ENCODE measurements at places on chromosomes 7 and 10.

DNA sequence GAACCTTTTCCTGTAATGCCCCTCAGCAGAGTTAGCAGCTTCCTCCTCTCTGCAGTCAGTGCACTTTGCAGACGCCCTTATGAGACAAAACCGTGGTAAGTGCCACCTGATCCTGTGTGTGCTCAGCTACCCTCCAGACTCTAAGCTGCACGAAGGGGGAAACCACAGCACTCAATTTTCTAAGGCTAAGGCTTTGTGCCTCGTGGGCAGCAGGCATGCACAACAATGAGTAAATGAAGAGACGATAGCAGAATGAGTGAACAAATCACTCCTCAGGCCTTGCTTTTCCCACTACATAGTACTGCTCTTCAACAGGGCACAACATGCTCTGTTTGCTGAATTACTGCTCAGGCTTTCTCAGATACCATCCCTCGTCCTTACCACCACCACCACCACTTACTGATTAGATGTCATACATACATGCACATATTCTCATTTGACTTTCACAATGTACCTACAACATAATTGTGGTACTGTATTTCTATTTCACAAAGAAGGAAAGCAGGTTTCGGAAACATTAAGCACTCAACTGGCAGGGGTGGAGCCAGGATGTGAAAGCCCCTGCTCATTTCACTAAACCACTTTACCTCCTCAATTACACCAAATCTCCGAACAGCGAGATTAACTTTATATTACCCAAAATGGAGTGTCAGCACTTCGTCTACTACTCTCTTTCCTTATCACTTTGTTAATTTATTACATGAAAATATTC lies 85.4 kb downstream of the ICA1 start:
- DNase-seq, result no peak

GRCh38 chr10:93058139-93058538 lies 2.5 kb upstream of the CYP26C1 start:
- DNase-seq, result no peak

DNA sequence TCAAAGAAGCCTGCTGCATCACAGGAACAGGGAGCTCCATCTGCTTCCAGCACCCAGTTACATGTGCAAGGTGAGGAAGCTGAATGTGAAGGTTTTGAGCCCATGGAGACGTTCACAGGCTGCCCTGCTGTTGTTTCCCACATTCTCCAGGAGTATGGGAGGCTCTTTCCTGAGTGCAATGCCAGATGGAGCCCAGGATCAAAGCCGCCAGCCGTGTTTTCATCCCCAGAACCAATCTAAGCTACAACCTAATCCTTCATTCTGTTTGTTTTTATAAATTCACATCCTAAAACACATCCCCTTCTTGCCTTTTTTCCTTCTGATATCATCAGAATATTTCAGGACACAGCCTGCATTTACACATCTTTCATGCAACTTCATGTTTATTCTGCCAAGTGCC lies 98.9 kb upstream of the PRR15 start:
- DNase-seq, result no peak

DNA sequence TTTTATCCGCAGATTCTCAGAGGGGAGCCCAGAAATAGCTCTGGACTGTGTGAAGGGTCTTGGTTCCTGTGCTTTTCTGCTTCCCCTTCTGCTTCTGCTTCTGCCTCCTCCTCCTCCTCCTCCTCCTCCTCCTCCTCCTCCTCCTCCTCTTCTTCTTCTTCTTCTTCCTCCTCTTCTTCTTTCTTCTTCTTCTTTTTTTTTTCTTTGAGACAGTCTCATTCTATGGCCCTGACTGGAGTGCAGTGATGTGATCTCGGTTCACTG lies 11.6 kb downstream of the PDZD7 start:
- no peak for DNase-seq

GRCh38 chr10:102450374-102451104 lies 804 bp downstream of the C10orf95 start:
- DNase-seq, result no peak

DNA sequence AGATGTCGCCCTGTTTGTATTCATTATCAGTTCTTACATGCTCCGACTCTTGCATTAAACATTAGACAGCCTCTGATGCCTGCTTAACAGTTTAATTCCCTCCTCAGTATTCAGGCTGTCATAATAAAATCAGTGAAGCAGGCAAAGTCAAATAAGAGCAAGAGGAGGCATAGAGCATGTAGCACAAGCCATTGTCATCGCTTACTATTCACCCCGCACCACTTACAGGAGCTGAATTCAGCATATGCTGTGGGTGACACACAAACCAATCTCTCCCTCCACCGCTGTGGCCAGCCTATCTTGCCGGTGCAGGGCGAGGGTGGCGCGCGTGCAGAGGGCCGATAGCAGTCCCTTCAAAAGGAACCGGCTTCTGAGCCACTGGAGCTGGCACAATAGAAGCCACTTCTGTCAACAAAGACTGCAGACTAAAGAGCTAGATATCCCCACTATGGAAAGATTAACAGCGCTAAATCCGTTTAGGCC lies 433.2 kb upstream of the MGMT start:
- DNase-seq, result no peak

DNA sequence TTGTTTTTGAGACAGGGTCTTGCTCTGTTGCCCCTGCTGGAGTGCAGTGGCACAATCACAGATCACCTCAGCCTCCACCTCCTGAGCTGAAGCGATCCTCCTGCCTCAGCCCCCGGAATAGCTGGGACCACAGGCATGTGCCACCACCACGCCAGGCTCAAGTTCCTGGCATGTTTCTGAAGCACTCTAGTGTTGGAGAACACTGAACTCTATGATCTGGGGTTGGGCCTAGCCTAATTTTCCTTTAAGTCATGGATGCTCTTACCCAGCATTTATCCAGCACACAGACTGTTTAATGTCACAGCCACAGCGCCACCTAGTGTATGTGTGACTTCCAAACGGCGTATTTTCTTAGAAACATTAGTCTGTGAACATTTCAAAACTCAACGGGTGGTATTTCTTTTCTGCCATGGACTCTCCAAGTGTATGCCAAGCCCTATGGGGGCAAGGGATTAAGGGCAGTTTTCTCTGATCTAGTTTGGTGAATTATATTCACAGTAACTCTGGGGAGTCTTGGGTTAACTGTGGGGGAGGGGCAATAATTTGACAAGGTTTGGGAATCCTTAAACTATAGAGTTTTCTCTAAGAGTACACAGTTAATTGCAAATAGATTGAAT lies 91.8 kb downstream of the CREM start:
- DNase-seq, result peak; percentile 81

- DNase-seq, result no peak
These were observed 364.8 kb downstream of the SFMBT2 start for GRCh38 chr10:7045891-7046599.

GRCh38 chr10:122102146-122102868 lies 113.3 kb downstream of the TACC2 start:
- no peak for DNase-seq

DNA sequence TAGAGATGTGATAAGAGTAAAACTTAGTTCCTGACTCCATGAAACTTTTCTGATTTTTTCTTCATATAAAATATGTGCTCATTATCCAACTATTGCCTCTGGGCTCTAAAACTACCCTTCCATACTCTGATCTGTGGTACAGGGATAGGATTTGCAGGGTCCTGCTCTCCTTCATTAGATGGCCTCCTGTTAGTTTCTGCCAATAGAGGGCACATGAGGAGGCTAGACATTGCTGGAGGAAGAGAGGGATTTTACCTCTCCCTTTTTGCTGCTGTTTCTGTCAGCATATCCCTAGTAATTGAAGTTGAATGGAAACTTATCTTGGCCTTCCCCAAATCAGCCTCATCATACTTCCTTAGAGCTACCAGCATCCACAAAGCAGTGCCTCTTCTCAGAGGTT lies 269.4 kb downstream of the NXPH1 start:
- no peak for DNase-seq

- DNase-seq, result no peak
These were observed 334.0 kb downstream of the WDR37 start for GRCh38 chr10:1390200-1390599.

DNA sequence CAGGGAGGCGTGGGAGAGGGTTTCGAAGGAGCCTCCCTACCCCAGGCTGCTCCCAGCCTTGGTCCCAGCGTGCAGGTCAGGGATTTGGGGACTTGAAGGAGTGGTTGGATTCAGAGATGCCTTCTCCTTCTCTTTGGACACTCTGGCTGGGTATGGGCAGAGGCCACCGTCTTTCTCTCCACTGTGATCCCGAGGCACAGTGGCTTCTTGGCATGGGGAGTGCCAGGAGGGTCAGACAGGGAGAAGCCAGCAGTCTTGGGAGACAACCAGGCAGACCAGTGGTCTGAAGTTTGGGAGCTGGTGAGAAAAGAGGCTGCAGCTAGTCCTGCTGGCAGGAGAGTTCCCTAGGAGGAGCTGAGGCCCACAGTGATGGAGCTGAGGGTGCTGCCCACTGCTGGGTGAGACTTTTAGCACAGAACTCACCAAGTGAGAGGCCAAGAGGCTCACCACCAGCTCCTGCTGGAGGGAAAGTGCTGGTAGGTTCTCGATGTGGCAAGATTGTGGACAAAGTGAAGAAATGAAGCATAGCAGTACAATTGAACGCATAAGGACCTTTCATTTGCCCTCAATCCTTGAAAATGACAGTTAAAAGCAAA lies 35.2 kb upstream of the WDFY4 start:
- DNase-seq, result no peak

GRCh38 chr7:159148430-159149395 lies 4.0 kb upstream of the VIPR2 start:
- DNase-seq, result no peak

DNA sequence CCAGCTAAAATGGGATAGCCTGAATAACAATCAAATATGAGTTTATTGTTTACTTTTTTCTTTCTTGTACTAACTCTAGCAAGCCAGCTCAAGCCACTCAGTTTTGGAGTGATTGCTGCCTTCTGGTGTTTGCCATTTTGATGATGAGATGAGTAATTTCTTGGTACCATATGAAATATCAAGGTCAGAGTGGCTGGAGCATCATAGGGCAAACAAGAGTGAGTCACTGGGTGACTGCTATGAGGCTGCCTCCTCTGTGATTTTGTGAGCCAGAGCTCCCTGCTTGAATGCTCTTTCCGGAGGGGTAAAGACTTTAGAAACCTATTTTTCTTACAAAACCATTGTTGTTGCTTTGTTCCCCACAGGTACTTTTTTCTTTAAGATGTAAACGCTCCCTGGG lies 295.6 kb downstream of the PRKG1 start:
- peak; percentile 20 for DNase-seq

- DNase-seq, result peak; percentile 43
These were observed 162.2 kb downstream of the ARHGAP21 start for GRCh38 chr10:24561453-24561852.

- DNase-seq, result peak; percentile 42
These were observed 33.5 kb downstream of the DPY19L1 start for GRCh38 chr7:35003679-35004303.

DNA sequence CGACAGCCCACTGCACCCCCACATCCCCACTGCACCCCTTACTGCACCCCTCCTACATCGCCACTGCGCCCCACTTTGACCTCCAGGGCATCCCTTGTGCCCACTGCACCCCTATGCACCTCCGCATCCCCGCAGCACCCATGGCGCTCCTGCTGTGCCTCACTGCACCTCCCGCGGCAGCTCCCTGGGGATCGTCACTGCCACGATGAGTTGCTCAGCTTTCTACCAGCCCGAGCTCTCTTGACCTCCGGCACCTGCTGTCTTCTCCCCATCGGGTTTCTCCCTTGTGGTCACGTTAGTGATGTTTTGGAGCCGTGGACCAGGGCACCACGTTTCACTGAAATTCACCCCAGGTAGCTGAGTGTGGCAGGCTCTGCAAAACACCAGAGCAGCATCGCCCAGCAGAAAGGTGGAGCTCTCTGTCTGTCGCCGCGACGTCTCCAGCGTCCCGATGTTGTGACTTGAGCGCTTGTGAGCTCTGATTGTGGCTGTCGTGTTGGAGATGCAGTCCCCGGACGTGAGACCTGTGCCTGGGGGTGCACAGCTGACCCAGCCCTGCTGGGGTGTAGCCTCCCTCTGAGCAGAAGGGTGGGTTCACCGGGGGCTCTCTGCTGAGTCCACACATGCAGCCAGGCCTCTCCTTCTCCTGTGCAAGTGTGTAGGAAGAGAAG lies 147.7 kb downstream of the DNAJB6 start:
- DNase-seq, result no peak

- no peak for DNase-seq
These were observed 77.3 kb downstream of the CDC14C start for GRCh38 chr7:49001610-49002033.

DNA sequence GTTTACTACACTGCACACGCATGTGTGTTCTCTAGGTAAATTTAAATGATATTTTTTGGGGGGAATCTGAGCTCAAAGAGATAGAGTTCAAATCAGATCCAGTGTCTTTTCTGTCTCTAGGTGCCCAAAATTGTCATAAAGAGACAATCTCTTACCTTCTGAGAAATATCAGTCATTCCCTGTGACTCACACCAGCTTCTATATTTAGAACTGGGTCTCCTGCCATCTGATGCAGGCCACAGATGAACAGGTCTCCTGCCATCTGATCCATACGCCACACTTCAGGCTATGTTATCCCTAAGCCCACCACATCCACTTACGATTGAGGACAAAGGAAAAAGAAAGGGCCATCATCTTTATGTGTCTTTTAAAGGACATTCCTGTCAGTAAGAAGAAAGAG lies 136.3 kb upstream of the LAMB4 start:
- DNase-seq, result no peak

GRCh38 chr10:28838908-28839307 lies 161.6 kb downstream of the BAMBI start:
- no peak for DNase-seq

DNA sequence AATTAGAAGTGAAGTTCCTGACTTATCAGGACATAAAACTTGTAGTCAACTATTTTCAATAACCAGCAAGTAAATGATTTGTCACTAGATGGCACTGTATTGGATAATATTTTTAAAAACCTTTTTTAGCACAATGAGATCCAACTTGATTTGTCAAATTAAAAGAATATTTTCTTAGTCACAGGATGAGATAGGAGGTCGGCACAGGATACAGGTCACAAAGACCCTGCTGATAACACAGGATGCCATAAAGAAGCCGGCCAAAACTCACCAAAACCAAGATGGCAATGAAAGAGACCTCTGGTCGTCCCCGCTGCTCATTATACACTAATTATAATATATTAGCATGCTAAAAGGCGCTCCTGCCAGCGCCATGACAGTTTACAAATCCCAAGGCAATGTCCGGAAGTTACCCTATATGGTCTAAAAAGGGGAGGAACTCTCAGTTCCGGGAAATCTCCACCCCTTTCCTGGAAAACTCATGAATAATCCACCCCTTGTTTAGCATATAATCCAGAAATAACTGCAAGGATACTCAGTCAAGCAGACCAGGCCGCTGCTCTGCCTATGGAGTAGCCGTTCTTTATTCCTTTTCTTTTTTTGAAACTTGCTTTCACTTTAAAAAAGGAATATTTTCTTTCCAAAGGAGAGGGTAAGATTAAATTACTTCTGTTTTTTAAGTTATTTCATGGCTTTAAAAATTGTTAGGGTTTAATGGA lies 255.7 kb upstream of the MKLN1 start:
- DNase-seq, result no peak

DNA sequence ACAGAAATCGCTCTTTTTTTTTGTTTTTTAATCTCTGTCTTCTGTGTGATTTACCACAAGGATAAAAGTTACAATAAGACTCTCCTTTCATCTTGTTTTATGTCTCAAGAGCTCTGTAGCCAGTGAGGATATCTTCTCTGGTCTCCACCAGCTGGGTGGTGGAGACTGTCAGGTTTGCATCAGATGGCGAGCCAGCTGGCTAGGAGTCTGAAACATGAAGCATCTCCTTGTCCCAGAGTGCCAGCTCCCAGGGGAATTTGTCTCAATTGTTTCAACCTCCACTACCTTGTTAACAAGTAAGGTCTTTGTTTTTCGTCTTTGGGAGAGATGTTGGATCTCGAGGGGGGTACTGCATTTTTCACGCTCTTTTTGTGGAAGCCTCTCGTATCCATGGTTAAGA lies 47.3 kb downstream of the FRMPD2 start:
- no peak for DNase-seq

Data from HFF-Myc (cell line).